ENCODE measurements at places on chromosomes 3 and 15.

DNA sequence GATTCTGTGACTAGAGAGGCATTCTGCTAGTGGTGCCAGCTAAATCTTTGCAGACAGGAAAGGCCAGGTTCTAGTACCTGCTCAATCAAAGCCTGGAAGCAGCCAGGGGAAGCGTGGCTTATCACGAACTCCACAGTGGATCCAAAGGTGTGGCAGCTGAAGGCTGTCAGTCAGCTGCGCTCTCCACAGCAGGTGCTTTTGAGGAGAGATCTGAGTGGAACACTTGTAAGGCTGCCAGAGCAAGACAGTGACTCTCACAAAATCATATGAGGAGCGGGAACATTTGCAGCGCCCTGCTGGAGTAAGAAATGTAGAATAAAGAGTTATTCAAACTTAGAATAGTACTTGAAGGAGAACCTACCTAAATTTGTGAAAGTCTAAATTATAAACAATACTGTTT is 5.0 kb upstream of the DPH6 start:
- no peak for DNase-seq

DNA sequence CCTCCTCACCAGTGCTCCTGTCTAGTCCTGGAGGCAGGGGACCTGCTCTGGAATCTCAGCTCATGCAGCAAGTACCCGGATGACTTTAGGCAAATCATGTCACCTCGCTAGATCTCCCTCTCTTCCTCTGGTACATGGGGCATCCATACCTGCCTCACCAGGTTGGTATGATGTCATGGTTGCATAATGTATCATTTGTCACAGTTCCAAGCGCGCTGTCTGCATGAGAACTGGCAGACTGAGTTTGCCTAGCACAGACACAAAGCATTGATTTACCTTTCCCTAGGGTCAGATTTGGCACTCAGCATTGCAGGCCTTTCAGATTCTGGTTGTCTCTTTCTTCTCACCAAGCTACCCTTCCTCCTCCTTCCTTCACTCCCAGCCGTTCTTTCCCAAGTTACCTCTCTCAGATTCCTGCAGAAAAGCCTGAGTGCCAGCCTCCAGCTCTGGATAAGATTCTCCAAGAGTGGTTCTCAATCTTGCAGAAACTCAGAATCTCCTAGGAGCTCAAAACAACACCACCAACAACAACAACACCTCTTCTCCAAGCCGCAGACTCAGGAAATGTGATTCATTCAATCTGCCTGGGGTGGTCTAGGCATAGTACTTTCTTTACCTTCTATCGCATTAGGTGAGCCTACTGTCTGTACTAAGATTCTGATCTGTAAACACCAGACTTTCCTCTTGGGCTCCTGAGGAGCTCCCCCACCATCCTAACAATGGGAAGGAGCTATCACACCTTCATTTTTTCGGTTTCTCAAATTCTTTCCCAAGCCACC is 29.5 kb downstream of the FAM43A start:
- no peak for DNase-seq

DNA sequence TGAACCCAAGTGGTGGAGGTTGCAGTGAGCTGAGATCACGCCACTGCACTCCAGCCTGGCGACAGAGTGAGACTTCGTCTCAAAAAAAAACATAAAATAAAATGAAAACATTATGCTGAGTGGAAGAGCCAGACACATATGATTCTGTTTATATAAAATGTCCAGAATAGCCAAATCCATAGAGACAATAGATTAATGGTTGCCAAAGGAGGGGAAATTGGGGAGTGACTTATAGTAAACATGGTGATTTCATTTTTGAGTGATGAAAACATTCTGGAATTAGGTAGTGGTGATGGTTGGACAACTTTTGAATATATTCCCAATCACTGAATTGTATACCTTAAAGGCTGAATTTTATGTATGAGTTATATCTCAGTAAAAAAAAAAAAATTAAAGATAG is 172.0 kb upstream of the BFSP2 start:
- DNase-seq: no peak

DNA sequence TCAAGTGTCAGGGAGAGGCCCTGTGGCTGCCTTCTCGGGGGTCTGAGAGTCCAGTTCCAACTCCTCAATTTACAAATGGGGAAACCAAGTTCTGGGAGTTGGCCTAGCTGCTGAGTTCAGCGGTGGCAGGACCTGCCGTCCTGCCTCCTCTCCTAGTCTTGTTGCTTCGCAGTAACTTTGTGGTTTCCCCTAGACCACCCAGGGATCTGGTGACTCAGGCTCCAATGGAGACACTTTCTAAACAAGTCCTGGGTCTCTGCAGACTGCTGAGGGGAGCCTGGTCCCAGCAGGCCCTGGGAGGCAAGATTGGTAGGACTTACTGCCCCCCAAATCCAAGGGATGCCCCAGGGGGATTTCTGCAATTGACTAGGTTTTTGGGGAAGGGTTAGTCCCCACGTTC is 83.6 kb downstream of the SMAD6 start:
- DNase-seq: no peak

DNA sequence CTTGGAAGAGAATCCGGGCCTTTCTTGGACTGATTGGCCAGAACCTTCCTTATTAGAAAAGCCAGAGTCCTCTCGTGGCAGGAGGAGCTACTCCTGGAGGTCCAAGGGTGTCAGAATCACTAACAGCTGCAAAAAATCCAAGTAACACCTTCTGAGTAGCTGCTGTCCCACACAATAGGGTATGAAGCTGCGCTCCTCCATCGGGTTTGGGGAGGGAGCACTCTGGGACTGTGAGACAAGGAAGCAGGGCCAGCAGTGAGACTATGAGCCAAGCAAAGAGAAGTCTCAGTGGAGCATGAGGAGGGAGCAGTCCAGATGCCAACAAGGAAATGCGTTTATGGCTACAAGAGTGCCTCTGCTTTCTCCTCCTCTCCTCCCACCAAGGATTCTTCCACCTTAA is 21.7 kb downstream of the SEMA3G start:
- DNase-seq: no peak

GRCh38 chr3:45592830-45593707 is 1.5 kb upstream of the LIMD1 start:
- peak; percentile 94 for DNase-seq

GRCh38 chr3:150761831-150762661 is 923 bp downstream of the SIAH2 start:
- DNase-seq: peak; percentile 45

DNA sequence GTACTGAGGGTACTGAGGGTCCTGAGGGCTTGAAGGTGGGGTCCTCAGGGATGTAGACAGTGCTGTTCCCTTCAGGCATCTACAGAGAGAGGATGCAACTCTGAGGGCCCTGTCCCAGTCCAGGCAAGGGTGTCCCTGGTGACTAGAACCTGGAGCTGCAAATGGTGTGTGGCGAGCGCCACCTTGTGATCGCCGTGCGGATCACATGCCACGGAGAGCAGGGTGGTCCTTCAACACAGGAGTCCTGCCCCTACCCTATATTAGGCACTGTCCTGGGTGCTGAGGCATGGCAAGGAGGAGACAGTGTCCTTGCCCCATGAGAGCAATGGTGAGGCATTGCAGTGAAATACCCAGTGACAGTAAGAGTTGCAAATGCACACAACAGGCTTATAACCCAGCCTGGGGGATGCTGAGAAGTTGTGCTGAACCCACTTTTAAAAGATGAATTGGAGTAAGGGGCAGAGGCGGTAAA is 23.6 kb downstream of the RHCG start:
- DNase-seq: peak; percentile 61

GRCh38 chr3:69865925-69866679 is 126.8 kb downstream of the MITF start:
- no peak for DNase-seq

DNA sequence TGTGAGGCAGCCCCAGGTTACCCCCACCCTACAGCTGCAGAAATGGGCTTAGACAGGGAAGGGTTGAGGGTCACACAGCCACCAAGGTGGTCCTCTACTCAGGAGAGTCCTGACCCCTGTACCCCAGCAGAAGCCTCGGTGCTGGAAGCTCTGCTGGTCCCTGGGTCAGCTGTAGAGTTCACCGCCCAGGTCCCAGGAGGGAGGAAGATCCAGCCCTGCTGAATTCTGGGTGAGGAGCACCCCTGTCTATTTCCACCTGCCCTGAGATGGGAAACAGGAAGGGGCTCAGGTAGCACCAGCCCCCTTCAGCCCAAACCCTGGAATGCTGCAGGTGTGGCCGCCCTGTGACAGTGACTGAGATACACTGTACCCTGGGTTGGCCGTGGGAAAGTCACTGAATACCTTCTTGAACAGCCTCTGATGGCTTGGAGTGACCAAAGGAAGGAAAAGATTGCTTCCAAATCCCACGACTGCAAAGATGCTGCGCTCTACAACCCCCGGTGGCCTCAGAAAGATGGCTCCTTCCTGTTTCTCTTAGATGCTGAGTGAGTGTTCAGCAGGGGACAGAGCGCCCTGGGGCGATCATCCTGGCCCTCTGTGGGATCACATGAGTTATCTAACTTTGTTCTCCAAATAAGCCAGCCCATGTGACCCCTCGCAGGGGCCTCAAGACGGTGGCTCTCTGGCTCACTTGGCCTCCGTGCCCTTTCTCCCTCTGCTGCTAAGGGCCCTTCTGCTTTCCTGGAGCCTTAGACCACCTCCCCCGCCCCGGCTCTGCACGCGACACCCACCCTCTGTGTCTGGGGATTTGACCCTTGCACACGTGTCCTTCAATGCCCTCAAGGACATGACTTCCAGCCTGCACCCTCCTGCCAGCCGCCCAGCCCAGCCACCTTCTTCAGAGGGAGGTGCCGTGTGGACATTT is 141.9 kb downstream of the NSMCE3 start:
- DNase-seq: no peak

DNA sequence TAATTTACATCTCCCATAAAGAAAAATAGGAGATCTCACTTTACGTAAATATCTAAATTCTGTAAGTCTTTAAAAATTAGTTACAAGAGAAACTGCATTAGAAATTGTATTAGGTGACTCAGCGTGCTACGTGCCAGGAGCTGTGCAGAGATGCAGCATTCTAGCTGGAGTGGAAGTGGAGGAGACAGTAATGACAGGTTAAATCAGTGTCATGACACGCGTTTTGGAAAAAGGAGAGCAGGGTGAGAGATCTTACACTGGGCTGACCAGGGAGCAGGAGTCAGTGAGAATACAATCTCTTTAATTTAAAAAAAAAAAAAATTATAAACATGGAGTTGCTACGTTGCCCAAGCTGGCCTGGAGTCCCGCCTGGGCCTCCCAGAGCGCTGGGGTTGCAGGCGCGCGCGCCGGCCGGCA is 635 bp downstream of the TUBGCP5 start:
- DNase-seq: peak; percentile 47
